ENCODE measurements at places on chromosomes 4 and X.

- DNase-seq: no peak
These were observed 58.3 kb upstream of the TMEM131L start for GRCh38 chr4:153407906-153408305.

- DNase-seq: no peak
These were observed 2.3 kb upstream of the MSL3 start for GRCh38 chrX:11755724-11756123.

DNA sequence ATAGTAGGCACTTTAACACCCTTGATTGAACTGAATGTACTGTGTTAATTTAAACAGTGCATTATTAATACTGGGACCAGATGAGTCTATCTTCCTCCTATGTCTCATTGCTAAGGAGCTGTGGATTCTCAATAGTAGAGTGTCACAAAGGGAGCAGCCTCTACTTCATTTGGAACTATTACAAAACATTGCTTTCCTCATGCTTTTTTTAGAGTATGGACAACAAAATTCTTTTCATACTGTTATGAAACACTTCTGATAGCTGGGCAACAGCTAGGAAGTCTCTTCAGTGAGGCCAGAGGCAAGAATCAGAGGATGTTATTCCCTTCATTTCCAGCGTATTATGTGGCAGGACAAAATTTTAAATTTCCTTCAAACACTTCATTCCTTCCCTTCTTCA is 160.8 kb downstream of the FBXO8 start:
- no peak for DNase-seq

DNA sequence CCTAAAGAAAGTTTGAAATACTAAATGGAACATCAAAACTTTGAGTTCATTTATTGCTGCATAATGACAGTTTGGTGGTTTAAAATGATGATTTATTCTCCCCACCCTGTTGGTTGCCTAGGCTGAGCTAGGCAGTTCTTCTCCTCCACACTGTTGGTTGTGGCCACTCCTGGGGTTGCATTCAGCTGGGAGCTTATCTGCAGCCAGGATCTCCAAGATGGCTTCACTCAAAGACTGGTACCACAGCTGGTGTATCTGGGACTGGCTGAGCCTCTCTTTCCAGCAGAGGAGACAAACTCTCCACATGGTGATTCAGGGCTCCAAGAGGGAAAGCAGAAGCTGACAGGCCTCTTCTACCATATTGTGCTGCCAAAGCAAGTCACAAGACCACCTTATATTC is 33.1 kb downstream of the MSL3 start:
- DNase-seq: no peak

- no peak for DNase-seq
These were observed 55.5 kb downstream of the SCML1 start for GRCh38 chrX:17792826-17793225.

- no peak for DNase-seq
These were observed 264.6 kb downstream of the TENM3 start for GRCh38 chr4:182507805-182508204.

Measured in astrocyte of the hippocampus (primary cell).